ENCODE measurements at places on chromosomes 12 and 14.

GRCh38 chr14:61388173-61388975 lies 67.0 kb downstream of the PRKCH start:
- peak; percentile 48 for DNase-seq

- no peak for DNase-seq
Measured at GRCh38 chr12:85374981-85375380, 95.0 kb downstream of the ALX1 start.

DNA sequence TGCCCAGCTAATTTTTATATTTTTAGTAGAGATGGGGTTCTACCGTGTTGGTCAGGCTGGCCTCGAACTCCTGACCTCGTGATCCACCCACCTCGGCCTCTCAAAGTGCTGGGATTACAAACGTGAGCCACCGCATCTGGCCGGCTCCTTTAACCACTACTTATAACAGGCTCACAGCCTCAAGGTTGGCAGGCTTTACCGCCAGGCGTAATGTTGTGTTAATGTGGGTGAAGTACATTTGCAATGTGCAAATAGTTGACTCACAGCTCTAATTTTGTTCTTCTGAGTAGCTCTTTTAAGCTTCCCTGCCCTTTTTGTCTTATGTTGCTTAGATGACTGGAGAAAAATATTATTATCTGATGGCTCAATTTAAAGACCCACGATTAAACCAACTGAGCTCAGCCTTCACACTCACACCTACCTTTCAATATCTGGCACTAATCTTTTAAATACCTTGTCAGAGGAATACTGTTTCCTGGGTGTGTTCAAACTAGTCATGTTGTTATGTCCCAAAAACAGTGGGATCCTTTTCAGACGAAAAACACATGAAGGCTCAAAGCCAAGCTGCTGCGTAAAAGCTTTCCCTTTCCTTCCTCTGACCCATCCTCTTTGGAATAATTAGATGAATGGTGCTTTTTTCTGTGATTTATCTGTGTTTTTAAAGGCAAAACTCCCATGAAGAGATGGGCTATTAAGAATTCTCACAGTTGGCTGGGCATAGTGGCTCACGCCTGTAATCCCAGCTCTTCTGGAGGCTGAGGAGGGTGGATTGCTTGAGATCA lies 57.2 kb upstream of the USP44 start:
- no peak for DNase-seq

DNA sequence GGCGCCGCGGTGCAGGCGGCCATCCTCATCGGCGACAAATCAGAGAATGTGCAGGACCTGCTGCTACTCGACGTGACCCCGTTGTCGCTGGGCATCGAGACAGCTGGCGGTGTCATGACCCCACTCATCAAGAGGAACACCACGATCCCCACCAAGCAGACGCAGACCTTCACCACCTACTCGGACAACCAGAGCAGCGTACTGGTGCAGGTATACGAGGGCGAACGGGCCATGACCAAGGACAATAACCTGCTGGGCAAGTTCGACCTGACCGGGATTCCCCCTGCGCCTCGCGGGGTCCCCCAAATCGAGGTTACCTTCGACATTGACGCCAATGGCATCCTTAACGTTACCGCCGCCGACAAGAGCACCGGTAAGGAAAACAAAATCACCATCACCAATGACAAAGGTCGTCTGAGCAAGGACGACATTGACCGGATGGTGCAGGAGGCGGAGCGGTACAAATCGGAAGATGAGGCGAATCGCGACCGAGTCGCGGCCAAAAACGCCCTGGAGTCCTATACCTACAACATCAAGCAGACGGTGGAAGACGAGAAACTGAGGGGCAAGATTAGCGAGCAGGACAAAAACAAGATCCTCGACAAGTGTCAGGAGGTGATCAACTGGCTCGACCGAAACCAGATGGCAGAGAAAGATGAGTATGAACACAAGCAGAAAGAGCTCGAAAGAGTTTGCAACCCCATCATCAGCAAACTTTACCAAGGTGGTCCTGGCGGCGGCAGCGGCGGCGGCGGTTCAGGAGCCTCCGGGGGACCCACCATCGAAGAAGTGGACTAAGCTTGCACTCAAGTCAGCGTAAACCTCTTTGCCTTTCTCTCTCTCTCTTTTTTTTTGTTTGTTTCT lies 1.7 kb downstream of the HSPA2 start:
- DNase-seq: peak; percentile 14
